ENCODE measurements at places on chromosomes 5 and 9.
A peak's percentile ranks its signal among the peaks of the same experiment; 100 is the strongest.

DNA sequence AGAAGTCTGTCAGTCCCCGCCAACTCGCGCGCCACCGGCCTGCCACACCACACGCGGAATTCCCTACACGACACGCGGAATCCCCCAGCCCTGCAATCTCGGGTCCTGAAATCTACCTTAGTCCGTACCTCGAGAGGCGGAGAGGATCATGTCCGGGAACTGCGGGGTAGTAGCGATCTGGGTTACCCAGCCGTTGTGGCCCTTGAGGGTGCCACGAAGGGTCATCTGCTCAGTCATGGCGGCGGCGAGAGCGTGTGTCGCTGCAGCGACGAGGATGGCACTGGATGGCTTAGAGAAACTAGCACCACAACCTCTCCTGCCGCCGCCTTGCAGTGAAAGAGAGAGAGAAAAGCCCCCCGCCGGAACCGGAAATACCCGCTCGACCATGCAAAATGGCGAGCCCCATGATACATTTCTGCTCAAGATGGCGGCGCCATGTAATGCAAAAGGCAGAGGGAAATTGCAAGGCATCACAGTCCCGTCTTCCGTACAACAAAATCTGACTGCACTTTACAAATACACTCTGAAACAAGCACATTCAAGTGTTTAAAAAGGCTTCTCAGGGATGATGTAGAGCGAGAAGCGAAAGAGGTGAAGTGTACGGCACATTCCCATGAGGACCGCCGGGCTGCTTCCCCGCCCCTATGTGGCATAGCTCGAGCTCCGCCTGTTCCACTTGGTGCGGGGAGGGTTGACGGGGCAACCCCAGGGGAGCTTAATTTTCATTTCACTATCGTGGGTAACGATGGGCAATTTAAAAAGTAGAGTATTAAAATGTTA lies at the start of gene RACK1:
Gene RACK1, minus strand, starts transcription at position 343 of the 780 bp plus-strand sequence. Its CDS starts 106 bp downstream, at position 237.
- DNase-seq, result peak; percentile 87

DNA sequence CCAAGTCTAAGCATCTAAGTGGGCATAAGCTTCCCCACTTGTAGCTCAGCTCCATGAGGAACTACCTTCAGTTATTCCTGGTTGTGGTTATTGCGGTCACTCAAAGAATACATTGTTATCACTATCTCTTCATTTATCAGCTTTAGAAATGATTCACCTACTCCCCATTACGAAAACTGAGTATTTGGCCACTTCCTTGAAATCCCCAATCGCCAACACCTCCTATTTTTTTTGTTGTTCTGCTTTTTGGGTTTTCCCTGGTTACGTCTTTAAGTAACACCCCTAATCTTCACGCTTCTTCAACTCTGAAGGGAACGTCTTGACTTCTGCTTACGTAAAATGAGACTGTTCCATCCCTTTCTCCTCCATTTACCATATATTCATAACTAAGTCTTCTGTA lies 20.7 kb downstream of the MAPK9 start:
- no peak for DNase-seq

DNA sequence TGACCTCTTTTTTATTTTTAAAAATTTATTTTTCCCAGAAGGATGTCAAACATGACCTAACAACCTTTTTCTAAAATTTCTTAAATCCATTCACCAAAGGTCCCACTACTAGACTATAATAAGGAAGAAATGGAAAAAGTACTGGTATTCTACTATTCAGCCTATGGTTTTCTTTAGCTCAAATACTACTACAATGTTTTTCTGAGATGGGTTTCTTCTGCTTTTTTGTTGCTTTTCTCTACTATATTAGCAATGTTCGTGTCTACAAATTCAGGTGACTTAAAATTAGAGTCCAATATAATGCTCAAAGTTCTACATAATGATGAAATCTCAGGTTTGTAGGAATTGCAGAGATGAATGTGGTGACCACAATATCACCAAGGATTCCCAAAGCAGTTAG lies 7.9 kb downstream of the ERP44 start:
- DNase-seq, result no peak

- no peak for DNase-seq
Measured at GRCh38 chr5:75368391-75368790, 31.4 kb downstream of the HMGCR start.

DNA sequence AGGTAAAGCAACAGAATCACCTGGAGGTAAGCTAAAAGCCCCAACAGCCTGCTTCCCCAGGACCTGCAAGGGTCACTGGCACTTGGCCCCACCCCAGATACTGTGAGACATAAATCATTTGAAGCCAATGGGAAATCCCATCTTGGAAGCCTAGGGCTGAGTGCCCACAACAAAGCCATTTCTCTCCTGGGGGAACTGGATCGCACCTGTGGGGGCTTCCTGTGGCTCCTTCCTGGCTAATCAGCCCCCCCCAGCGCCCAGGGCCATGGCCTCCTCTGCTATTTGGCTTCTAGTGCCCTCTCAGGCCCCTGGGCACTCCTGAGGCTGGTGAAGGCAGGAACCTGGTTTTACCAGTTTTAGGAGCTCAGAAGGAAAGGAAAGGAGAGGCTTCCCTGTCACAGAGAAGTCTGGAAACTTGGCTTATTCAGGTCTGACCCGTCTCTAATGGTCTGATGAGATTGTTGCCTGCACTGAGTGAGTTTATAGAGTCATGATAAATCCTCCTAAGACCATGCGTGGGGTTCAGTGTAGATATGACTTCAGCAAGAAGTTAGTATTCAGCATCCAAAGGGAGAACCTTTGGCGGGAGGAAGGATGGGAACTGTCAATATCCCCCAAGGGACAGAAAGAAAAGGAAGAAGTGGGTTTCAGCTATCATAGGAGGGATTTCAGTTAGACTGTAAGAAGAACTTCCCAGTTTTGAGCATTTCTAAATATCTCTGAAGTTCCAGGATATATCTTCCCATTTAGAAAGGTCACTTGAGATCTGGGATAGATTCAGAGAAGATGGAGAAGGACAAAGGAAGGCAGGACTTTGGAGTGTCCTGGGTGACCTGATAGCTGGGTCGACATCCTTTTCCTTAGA lies 1.2 kb downstream of the KCNMB1 start:
- no peak for DNase-seq

DNA sequence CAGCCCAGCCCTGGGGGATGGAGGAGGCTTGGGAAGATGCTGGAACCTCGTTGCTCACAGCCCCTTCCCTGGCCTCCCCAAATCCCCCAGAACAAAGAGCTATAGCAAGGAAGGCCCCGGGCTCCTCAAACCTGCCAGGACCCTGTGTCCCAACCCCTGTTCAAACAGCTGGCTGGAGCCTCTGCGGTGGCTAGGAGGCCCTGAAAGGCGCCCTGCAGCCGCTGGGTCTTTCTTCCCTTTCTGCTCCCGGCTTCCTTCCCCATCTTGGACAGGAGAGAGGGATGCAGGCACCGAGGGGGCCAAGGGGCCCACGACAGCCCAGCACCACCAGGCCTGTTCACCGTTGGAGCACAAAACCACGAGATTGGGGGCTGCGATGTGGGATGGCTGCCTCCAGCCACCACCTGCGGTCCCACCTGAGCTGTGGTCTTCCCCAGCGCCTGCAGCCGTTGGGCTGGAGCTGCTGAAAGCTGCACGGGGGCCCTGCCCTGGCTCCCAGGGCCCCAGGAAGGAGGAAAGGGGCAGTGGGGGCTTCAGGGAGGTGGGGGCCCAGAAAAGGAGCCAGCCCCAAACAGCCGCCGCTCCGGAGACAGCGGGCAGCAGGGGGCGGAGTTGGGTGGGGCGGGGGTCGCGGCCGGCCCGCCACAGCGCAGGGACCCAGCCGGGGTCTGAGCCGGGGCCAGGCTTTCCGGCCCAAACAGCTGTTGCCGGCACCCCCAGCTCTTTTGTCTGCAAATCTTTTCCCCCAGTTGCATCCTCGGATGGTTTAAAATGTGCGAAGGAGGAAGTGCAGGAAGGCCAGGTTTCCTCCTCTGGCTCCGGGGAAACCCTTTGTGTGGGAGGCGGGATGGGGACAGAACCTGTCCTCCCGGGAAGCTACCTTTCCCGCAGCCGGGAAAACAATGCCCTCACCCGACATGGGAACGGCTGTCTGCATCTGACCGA lies 16.1 kb downstream of the NOTCH1 start:
- no peak for DNase-seq

DNA sequence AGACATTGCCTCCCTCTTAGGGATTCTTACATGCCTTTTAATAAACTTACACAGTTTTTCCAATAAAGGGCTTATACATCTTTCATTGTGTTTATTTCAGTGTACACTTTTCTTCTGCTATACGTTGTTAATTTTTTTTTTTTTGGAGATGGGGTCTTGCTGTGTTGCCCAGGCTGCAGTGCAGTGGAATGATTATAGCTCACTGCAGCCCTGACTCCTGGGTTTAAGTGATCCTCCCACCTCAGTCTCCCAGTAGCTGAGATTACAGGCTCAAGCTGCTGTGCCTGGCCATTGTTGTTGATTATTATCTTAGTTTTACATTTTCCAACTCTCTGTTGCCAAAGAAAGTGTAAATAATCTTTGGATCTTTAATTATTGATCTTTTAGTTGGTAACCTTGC lies 89.8 kb downstream of the GTF3C4 start:
- DNase-seq, result no peak

DNA sequence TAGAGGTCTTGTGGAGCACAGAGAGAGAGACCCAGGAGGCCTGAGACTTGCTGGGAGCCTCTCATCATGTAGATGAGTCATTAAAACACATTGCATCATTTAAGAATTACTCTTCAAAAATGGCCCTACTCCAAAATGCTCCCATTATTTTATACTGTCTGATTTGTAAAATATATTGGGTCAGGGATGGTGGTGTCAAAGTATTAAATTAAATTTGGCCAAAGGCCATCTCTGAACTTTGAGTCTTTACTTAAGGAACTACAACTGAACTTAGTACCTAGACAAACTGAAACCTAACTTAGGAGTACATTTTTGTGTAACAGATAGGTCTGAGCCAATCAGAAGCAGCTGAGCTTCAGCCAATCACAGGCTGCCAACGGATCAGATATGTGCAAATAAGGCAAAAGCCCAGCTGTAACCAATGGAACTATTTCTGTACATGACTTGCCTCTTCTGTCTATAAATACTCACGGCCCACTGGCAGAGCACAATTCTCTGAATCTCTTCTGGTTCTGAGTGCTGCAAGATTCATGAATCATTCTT lies 657.2 kb downstream of the TLE1 start:
- peak; percentile 61 for DNase-seq

GRCh38 chr9:4030751-4031150 lies 269.1 kb downstream of the GLIS3 start:
- no peak for DNase-seq

All from AG20443 (cell line).